Activated CD4-positive, alpha-beta memory T cell treated with anti-CD3 and anti-CD28 coated beads for 36 hours (primary cell): ENCODE measurements at places on chromosomes 6 and 20.

- no peak for DNase-seq
These were observed 6.0 kb upstream of the NPBWR2 start for GRCh38 chr20:64113444-64113775.

- no peak for DNase-seq
These were observed 79.0 kb downstream of the PSMG4 start for GRCh38 chr6:3337521-3338350.

DNA sequence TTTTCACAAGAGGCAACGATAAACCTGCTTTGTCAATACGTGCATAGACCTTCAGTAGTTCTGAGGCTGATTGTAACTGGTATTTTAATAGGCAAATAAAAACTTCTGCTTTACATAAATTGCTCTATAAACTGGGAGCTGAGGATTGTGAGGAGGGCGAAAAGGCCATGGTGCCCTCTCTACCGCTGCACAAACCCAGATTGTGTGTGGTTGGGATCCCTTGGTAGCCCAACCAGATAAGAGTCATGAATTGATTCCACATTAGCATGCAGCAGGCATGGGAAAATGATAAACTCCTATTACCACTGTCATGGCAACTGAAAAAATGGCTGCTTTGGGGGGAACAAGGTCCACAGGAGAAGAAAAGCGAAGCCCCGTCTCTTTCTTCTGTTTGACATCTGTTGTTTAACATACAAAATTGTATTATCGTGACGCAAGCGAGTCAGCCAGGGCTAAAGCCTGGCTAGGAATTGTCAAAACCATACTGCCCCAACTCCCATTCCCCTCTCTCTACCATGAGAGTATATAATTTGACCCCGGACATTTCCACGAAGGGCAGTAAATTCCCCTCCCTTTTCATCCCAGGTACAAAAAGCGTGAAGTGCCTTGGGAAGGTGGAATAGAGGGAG lies 157.8 kb upstream of the SALL4 start:
- no peak for DNase-seq

DNA sequence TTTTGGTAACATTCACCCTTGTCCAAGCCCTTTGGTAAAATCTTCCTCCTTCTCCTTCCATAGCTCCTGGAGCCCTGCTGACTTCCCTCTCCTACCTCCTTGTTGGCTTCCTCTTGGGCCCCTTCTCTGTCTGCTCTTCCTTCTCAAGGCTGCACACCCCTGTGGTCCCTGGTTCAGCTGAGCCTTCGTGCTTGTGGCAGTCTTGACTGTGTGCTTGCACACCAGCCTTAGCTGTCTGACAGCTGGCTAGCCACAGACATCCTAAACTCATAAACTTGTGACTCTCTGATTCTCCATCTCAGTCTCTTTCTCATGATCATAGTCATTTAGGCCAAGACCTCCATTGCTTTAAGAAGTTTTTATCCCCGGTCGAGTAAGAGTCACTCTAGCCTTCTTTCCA lies 37.1 kb downstream of the DHX35 start:
- DNase-seq = no peak

- DNase-seq = no peak
These were observed 52.1 kb upstream of the VSTM2L start for GRCh38 chr20:37850724-37851355.

- DNase-seq = no peak
These were observed 54.3 kb upstream of the PTPN1 start for GRCh38 chr20:50455656-50456451.

DNA sequence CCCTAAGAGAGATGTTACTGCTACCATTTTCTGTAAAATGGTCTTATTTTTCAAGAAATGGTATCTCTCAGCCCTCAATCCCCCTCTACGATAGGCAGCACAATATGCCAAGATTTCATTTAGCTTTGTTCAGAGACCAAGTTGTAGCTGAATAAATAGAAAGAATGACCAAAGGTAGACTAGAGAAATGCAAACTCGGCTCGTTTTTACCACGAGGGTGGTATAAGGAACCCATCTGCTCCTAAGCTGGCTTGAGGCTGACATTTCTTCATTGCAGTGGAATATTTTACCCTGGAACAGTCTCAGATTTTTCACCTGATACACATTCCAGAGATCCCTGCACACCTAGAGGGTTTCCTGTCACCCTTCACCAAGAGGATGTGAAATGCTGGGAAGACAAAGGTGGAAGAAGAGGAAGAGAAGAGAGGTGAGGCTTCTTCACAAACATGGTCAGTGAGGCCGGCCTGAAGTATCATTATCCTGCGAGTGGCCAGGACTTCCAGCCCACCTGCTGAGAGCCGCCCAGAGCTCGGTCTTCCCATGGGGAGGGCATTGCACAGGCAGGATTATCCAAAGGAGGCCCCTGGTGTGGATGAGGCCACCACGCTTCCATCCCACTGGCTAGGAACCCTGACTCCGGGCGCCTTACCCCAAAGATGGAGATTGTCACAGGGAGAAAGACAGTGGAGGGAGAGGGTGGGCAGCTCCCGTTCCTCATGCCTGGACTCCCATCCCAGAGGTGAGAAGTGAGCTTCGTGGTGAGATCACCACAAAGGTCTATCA lies 57.1 kb upstream of the AFDN start:
- no peak for DNase-seq

DNA sequence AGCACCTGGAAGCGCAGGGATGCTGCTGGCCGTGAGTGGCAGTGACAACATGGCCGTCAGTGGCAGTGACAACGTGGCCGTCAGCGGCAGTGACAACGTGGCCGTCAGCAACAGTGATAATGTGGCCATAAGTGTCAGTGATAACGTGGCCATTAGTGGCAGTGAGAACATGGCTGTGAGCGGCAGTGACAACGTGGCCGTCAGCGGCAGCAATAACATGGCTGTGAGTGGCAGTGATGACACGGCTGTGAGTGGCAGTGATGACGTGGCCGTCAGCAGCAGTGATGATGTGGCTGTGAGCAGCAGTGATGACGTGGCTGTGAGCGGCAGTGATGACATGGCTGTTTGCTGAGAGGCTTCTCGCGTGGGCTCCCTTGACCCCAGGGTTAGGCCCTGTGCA lies 169.8 kb downstream of the ERMARD start:
- no peak for DNase-seq

DNA sequence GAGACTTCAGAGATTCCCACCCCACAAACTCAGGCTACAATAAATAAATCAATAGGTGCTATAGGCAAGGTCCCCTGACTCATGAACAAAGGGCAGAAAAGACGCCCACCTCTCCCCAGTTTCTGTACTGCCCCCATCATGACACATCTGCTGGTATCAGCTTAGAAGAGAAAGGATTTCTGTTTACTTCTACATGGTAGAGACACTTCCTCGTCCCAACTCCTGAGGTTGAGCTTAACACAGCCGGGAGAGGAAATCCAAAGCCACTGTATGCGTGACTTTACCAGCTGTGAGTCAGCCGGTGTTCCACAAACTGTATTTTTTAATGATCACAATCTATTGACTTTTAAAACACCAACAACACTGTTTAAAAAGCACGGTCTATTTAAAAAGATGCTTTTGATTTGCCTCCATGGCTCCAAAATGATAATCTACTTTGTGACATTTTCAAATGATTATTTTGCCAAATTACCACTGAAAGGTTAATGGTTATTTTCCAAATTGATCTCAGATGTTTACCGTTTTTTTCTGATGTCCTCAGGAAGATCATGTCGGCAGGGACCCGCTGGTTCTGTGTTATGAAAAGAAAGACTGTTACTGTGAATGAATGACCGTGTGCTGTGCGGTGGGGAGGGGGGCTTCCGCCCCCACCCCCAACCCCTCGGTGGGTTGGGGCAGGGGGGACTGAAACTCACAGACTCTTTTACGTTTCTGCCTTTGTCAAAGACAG lies 72.5 kb downstream of the ATP9A start:
- DNase-seq = peak; percentile 29

GRCh38 chr6:39377539-39377950 lies 55.0 kb upstream of the KCNK16 start:
- DNase-seq = peak; percentile 17

- DNase-seq = no peak
These were observed 43.4 kb upstream of the CDYL start for GRCh38 chr6:4732691-4733315.

GRCh38 chr6:148329596-148330381 lies 12.8 kb upstream of the SASH1 start:
- DNase-seq = no peak

DNA sequence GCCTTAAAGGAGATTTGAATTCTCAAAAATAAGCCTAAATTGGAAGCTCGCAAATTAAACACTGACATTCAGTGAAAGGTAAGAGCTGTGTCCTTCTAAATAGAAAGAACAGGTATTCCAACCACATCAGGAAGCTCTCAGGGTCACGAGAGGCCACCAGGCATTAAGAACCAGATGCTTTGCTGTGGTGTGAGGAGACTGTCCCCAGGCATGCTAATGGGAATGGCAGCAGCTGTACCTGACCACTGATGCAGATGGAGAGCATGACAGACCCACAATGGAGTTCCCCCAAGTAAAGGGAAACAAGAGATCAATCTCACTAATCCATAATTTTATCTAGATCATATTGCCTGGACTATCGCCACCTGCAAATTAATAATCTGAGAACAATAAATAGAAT lies 658.9 kb upstream of the NOX3 start:
- no peak for DNase-seq

- peak; percentile 75 for DNase-seq
These were observed 163.2 kb upstream of the ZNF337 start for GRCh38 chr20:25859649-25860530.

DNA sequence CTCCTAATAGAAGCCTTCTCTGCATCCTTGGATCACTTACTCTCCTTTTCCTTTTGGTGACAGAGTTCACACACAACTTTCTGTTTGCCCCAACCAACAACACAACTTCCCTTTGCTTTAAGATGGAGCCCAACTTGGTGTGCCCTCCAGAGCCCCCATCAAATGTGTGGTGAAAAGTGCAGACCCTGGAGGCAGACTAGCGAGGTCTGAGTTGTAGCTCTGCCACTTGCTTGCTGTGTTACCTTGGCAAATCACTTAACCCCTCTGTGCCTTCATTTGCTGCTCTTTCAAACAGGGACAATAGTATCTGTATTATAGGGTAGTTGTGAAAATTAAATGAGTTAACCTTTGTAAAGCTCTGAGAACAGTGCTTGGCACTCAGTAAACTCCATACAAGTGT lies 34.3 kb upstream of the CCN6 start:
- no peak for DNase-seq

DNA sequence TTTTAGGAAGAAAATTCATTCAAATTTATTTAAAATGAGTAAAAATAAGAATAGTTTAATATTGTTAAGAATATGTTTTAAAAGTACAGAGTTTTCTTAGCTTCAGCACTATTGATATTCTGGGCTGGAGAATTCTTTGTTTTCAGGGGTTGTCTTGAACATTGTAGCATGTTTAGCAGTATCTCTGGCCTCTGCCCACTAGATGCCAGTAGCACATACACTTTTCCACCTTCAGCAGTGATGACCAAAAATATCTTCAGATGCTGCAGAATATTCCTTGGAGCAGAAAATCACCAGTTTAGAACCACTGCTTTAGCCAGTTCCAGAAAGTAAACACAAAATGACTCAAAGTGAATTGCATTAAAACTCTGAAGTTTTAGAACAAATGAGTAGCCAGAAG lies 19.4 kb upstream of the SDHAF4 start:
- no peak for DNase-seq

DNA sequence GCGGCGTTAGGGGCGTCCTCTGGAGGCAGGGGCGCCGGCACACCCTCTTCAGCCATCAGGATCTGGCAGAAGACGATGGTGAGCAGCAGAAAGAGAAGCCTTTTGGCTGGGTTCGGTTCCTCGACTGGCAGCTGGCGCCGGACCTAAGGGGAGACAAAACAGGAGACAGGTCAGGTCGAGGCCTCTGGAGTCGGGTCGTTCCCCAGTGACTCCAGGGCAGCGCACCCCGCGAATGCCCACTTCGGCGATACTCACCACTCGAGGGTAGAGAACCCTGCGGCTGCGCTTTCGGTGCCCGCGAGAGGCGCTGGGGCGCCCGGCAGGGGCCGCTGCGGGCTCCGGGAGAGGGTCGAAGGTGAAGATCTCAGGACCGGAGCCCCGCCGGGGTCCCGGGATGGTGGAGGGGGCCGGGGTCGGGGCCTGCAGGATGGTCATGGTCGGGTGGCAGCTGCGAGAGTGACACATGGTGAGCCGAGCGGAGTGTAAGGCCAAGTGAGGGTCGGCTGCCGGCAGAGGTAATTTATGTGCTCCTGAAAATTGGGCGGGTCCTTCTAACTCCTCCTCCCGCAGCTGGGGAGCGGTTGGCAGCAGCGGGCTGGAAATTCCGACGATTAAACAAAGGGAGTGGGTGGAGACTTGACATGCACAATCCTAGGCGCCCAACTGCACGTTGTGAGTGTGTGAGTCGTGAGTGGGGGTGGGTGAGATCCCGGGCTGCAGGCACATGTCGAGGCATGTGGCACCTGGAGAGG lies at the start of gene IER3:
IER3 (minus strand) TSS at position 494 of the 752 bp plus-strand sequence; CDS start at position 465, 29 bp downstream.
- peak; percentile 91 for DNase-seq

- DNase-seq = no peak
These were observed 14.6 kb upstream of the TP53TG5 start for GRCh38 chr20:45392733-45393132.

DNA sequence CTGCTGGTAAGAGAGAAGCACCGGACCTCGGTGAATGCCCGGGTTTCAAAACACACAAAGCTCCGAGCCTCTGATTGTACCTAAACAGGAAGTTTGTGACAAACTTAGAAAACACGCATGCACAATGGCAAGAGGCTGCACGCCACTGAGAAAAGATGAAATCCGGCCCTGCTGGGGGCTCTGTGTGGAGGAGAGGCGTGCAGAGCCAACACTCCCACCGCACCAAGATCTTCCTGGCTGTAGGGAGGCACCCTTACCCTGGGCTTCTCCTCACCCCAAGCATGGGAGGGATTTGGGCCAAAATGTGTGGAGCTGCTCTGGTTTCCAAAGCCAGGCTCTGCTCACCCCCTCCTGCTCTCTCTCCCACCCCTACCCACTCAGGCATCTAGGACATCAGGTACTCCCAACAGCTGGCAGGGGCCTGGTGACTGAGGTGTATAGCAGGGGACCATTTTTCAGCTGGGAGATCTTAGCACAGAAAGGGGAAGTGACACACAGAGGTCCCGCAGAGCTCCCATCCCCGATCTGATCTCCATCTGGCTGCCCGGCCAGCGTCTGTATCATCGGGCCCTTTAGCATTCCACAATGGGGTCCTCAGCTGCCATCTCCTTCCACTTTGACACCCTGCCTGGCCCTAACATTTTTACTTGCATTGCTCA lies 84.2 kb downstream of the TRERF1 start:
- DNase-seq = peak; percentile 48

- DNase-seq = no peak
These were observed 39.8 kb upstream of the MCM9 start for GRCh38 chr6:118974790-118975189.
